Occipital lobe (tissue), 3 donors: ENCODE measurements at places on chromosomes 6 and 20.

DNA sequence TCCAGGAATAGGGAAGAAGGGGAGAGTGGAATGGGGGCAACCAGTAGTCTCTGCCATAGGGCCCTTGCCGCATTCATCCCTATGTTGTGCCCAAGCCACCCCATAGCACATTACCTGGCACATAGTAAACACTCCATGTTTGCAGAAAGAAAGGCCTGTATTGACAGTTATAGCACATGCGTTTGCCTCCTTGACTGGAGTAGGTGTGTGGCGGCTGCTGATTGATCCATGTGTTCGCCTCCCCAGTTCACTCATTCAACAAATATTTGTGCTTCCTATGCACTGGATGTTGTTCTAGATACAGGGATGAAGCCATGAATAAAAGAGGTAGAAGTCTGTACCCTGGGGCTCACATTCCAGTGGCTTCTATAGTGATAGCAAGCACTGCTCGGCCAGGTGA, 19.8 kb upstream of the CCDC167 start:
- no peak for DNase-seq

DNA sequence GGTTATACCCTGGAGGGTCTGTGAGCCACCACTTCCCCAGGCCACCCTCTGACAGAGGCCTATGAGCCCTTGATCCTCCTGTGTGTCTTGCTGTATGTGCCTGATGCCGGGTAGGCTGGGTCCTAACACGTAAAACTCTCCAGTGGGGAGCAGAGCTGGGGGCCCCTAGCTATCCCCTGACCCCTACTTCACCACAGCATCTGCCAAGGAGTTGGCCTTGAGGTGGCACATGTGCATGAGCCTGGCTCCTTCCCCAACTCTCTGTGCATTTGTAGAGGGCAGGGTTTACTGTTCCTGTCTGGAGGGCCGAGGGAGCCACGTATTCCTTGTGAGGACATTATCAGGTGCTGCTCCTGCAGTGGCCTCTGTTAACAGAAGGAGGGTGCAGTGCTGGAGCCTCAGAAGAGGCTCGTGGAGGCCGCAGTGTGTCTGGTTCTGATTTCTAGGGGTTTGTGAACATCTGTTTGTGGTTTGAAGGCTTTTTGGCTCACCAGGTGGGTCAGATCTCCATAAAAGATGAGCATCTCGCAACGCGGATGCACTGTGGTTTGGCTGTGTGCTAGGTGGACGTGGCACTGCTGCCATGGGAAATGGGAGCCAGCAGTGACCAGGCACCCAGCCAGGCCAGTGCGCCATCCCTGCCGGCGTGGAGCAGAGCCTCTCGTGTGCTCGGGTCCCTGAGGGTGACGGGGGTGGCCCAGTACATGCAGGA, 152.1 kb downstream of the DTNBP1 start:
- no peak for DNase-seq

GRCh38 chr20:14878676-14879019, 541.2 kb upstream of the FLRT3 start:
- DNase-seq, result no peak

- no peak for DNase-seq
Observed at GRCh38 chr6:145643760-145644159, 91.6 kb downstream of the EPM2A start.

DNA sequence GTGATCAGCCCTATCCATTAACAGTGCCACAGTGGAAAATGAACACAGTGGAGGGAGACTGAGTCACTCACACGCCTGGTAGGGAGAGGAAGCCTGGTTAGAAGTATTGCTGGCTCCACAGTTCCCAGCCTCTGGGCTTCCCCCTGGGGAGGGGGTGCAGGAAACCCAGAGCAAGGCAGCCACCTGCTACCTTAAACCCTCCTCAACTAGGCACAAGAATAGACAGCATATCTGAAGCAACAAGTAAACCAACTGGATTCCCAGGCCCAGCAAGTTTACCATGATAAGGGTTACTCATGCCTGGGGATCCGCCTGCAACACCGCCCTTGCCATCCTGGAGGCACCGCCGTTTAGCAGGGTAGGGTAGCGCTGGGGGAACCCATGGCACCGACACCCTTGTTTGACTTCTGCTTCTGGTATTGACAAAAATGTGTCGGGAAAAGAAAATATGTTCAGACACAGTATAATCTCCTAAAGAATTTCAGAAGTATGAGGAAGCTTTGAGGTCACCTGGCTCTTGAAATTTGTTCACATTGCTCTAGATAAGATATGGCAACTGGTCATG, 38.3 kb downstream of the SLC22A23 start:
- DNase-seq, result no peak
